Activated CD4-positive, alpha-beta T cell treated with anti-CD3 and anti-CD28 coated beads for 48 hours (primary cell): ENCODE measurements at places on chromosomes 1 and 21.

GRCh38 chr1:223665592-223666312, at the start of gene CAPN8:
Gene CAPN8 (minus strand): TSS chr1:223665701. CDS start chr1:223665646, 55 bp downstream.
- no peak for DNase-seq

DNA sequence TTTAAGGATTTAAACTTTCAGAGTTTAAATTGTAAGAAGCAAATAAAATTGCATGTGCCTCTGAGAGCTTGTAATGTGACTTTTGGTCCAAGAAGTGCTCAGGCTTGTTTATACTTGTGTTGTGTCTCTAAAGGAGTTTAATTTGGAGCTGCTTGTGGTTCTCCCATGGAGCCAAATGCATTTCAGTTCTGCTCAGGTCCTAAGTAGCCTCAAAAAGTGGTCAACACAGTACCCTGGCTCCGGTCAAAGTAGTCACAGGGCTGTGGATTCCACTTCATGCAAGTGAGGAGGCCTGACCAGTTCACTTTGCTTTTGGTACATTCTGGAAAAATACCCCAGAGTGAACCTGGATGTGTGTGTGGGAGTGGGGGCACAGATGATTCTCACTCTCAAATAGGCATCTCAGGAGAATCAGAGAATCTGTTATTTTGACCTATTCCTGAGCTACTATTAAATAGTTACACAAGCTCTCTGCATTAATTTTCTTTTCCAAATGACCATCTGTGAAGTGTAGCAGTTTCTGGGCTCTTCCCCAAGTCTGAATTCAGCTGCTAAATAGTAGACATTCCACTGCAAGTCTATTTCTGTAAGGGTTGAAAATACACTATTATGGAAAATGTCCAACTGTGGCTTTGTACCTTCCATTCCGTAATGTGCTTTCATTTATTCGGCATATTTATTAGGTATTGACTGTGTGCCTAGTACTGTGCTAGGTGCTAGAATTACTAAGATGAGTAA, 31.7 kb upstream of the AGO1 start:
- no peak for DNase-seq

DNA sequence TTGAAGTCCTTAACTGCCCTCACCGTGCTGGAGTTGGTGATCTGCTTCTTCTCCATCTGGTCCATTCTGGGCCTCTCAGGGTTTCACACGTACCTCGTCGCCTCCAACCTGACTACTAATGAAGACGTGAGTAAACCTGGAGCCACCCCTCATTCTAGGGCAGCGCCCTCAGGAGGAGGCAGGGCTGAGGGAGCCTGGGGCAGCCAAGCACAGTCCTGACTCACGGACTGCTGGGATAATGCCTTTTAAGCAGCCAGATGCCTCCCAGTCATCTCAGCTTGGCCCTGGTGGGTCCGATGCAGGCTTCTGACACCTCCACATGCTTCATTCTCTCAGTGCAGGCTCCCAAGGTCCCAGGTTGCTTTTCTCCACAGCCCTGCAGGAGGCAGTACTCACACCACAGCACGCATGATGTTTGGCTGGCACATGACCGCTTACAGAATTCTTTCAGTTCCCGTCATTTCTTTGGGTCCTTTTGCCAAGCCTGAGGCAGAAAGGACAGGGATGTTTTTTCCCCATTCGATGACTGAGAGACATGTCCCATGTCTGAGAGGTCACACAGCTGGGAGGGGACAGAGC, 11.8 kb upstream of the SFN start:
- no peak for DNase-seq

- no peak for DNase-seq
These were observed 77.0 kb upstream of the LRRC8D start for GRCh38 chr1:89743788-89744187.

- DNase-seq: no peak
These were observed 1353.1 kb upstream of the ADGRL4 start for GRCh38 chr1:80359666-80360065.

GRCh38 chr1:114549137-114549536, 32.3 kb downstream of the BCAS2 start:
- no peak for DNase-seq

DNA sequence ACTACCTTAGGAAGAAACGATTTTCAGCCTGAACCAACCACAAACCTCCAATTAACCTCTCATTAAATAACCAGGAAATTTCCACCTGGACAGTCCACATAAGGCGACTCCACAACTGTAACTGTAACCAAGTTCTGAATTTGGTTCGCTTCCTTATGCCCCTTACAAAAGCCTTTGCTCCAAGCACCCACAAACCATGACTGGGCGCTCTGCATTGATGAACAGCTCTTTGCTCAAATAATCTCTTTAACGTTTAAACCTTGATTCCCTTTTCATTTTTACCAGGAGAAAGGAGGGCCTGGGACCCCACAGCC, 38.2 kb upstream of the ZNF124 start:
- no peak for DNase-seq
